ENCODE measurements at places on chromosomes 4 and X. TPM values are rescaled to one million over a fixed set of nuclear protein-coding genes. Genes with fewer than 3 reads are reported as not detected.

Gene EREG
- 0.66 TPM for total RNA-seq

DNA sequence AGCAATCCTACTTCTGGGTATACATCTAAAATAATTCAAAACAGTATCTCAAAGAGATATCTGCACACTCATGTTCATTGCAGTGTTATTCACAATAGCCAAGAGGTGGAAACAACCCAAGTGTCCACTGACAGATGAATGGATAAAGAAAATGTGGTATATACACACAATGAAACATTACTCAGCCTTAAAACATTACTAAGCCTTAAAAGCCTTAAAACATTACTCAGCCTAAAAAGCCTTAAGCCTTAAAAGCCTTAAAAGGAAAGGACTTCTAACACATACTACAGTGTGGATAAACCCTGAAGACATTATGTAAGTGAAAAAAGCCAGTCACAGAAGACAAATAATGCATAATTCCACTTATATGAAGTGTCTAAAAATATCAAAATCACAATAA lies 40.3 kb upstream of the TFDP3 start:
- no peak overlapping the region for H3K27ac ChIP-seq
- H3K27me3 ChIP-seq, result no peaks in the 10 kb centered on the region

Gene LIN54
- 9.7 TPM for total RNA-seq

GRCh38 chrX:39157006-39157405 lies 355.7 kb downstream of the MID1IP1 start:
- H3K27me3 ChIP-seq, result no peaks in the 10 kb centered on the region
- no peaks in the 10 kb centered on the region for H3K4me1 ChIP-seq
- no peak for DNase-seq
- no peak overlapping the region for H3K4me3 ChIP-seq

- no peak overlapping the region for H3K4me3 ChIP-seq
- H3K27ac ChIP-seq, result no peak overlapping the region
- DNase-seq, result no peak
- H3K4me1 ChIP-seq, result peaks cover 3% of the 10 kb centered on the region
- no peaks in the 10 kb centered on the region for H3K36me3 ChIP-seq
Observed at GRCh38 chrX:118545510-118545909, 49.9 kb downstream of the DOCK11 start.

Gene ATP10D
- total RNA-seq, result 57.4 TPM

Gene CSAG3
- total RNA-seq, result not detected

Gene BEND2
- not detected for total RNA-seq

DNA sequence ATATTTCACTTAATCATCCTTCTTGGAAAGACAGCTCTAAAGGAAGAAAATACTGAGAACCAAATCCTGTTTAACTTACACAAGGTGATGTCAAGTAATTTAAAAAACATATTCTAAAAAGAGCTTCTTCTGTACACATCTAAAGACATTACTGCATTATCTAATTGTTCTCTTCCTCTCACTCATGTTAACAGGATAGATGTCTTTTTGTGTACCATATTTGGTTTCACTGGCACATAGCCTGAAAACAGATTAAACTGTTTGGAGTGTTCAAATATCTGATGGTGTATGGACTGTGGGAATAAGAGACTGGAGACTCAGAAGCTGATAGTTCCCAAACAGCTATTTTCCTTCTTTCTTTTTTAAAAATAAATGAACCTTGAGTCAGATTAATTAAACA lies 213.3 kb upstream of the MAB21L2 start:
- no peaks in the 10 kb centered on the region for H3K36me3 ChIP-seq
- no peak overlapping the region for H3K4me3 ChIP-seq
- H3K27ac ChIP-seq, result no peak overlapping the region
- no peaks in the 10 kb centered on the region for H3K4me1 ChIP-seq

Gene MAGEE2
- 0.69 TPM for total RNA-seq

GRCh38 chr4:1590244-1590643 lies 93.9 kb downstream of the FAM53A start:
- H3K27me3 ChIP-seq, result no peaks in the 10 kb centered on the region
- H3K4me3 ChIP-seq, result no peak overlapping the region
- H3K27ac ChIP-seq, result no peak overlapping the region
- no peaks in the 10 kb centered on the region for H3K36me3 ChIP-seq
- peak; percentile 26 for DNase-seq

DNA sequence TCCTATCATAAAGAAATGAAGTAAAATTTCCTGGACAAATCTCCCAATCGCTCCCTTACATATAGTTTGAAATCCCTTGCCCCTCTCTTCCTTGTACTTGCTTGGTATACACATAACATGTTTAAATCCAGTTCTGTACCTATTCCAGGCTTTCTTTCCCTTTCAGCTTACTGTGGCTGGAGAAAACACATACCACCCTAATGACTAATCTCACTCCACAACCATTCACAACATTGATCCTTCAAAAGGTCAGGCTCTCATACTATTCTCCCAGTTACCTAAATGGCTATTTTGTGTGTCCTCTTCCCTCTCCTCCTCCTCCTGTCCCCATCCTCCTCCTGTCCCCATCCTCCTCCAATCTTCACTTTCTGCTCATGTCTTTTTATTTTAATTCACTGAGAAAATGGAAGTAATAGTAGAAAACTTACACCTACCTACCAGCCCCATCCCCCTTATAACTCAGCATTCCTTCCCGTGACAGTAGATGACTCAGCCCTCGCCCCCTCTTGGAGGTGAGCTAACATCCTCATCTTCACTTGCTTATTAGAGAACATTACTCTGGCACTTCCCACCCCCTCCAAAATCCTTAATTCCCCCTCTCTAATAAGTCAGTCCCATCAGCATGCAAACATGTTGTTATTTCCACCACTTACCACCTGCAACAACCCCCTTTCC lies 77.5 kb downstream of the IL15 start:
- no peak for DNase-seq
- H3K27me3 ChIP-seq, result no peaks in the 10 kb centered on the region
- no peak overlapping the region for H3K27ac ChIP-seq
- H3K4me3 ChIP-seq, result no peak overlapping the region
- no peaks in the 10 kb centered on the region for H3K36me3 ChIP-seq
- H3K4me1 ChIP-seq, result no peaks in the 10 kb centered on the region

GRCh38 chr4:26842911-26843310 lies 17.7 kb upstream of the STIM2 start:
- no peak overlapping the region for H3K4me3 ChIP-seq
- H3K27ac ChIP-seq, result no peak overlapping the region
- no peaks in the 10 kb centered on the region for H3K36me3 ChIP-seq
- no peak for DNase-seq

DNA sequence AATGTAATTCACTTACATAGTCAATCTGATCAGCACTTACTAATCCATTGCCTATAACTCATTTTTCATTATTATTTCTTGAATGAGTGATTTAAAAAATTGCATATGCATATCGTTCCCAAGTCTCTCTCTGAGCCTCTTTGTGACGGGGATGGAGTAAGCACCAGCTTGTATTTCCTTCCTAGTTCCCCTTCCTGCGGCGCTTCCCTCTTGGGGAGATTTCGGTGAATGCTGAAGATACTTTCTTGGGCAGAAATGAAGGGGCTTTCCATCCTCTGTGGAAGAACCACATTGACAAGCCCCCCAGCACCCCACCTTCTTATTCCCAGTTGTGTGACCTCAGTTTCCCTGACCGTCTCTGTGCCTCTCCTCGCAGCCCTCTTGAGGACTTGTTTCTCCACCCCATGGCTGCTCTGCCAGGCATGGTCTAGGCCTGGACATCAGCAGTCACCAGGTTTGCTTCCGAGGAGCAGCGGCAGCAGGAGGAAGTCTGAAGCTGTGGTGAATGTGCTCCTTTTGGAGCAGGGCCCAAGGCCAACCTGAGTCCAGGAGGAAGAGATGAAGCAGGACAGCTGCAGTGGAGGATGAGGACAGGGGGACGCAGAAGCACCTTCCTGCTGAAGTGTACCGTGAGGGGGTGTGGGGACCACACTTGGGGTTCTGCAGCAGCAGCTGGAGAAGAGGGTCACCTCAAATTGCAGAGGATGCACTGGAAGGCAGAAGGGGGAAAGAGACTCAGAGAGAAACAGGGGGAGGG lies 124.9 kb downstream of the IRF2 start:
- no peaks in the 10 kb centered on the region for H3K27me3 ChIP-seq
- H3K4me1 ChIP-seq, result no peaks in the 10 kb centered on the region
- H3K36me3 ChIP-seq, result no peaks in the 10 kb centered on the region
- DNase-seq, result no peak
- no peak overlapping the region for H3K4me3 ChIP-seq
- H3K27ac ChIP-seq, result no peak overlapping the region

DNA sequence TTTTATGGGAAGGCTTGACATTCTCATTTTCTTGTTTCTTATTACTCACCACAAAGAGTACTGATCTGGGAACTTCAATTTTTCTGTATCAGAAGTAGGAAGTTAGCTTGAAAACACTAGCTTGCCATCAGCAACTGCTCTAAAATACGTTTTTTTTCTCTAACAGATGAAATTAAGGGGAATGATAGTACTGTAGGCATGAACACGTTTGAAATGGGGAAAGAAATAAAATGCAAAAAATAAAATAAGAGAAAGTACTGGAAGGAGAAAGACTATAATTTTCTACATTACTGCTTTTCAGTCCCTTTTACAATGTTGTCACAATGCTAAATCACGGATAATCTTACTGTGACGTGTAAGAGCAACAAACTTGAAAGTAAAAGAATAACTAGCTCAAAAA lies 1.5 kb downstream of the RADX start:
- H3K27me3 ChIP-seq, result no peaks in the 10 kb centered on the region
- H3K36me3 ChIP-seq, result no peaks in the 10 kb centered on the region
- H3K27ac ChIP-seq, result no peak overlapping the region
- no peak overlapping the region for H3K4me3 ChIP-seq
- no peaks in the 10 kb centered on the region for H3K4me1 ChIP-seq

GRCh38 chrX:56232221-56233082 lies at the start of gene KLF8:
TSS of gene KLF8 (plus strand) at chrX:56232356. CDS start at chrX:56233335, 979 bp downstream.
- DNase-seq, result no peak
- no peaks in the 10 kb centered on the region for H3K4me1 ChIP-seq
- H3K27me3 ChIP-seq, result no peaks in the 10 kb centered on the region
- H3K36me3 ChIP-seq, result no peaks in the 10 kb centered on the region

DNA sequence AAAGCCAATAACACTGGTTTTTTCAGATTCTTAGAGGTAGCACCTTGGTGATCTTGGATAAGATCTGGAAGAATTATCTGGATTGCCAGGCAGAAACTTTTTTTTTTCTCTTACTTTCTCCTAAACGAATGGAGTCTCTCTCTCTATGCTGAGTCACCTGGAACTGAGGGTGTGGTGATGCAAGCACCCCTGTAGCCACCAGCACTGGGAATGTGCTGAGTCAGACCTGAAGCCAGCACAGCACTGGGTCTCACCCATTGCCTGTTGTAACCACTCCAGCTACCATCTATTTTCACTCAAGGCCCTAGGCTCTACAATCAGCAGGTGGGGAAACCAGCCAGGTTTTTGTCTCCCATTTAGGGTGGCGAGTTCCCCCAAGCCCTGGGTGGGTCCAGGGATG lies 923.8 kb downstream of the RAPGEF2 start:
- DNase-seq, result no peak
- H3K36me3 ChIP-seq, result no peaks in the 10 kb centered on the region
- H3K27me3 ChIP-seq, result no peaks in the 10 kb centered on the region
- no peak overlapping the region for H3K27ac ChIP-seq
- no peaks in the 10 kb centered on the region for H3K4me1 ChIP-seq

- no peak overlapping the region for H3K27ac ChIP-seq
- H3K27me3 ChIP-seq, result no peaks in the 10 kb centered on the region
- no peak overlapping the region for H3K4me3 ChIP-seq
Observed at GRCh38 chrX:146278381-146278780, 460.8 kb downstream of the SLITRK2 start.

- H3K36me3 ChIP-seq, result no peaks in the 10 kb centered on the region
- H3K27me3 ChIP-seq, result no peaks in the 10 kb centered on the region
- H3K4me1 ChIP-seq, result no peaks in the 10 kb centered on the region
Observed at GRCh38 chrX:153966841-153967535, 4.6 kb downstream of the HCFC1 start.

- H3K27me3 ChIP-seq, result no peaks in the 10 kb centered on the region
- peaks cover 4% of the 10 kb centered on the region for H3K4me1 ChIP-seq
- no peak for DNase-seq
- H3K27ac ChIP-seq, result no peak overlapping the region
Observed at GRCh38 chr4:159070742-159071141, 32.1 kb upstream of the RAPGEF2 start.

DNA sequence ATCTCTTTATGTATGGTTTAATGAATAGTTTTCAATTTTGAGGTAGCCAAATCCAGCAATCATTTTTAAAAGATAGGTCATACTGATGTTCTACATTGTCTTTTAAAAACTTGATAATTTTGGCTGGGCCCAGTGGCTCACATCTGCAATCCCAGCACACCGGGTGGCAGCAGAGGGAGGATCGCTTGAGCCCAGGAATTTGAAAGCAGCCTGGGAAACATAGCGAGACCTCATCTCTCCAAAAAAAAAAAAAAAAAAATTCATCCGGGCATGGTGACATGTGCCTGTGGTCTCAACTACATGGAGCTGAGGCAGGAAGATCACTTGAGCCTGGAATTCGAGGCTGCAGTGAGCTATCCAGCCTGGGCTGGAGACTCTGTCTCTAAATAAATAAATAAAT lies 419.8 kb downstream of the GALNTL6 start:
- no peaks in the 10 kb centered on the region for H3K36me3 ChIP-seq
- DNase-seq, result no peak
- no peaks in the 10 kb centered on the region for H3K27me3 ChIP-seq
- H3K27ac ChIP-seq, result no peak overlapping the region
- H3K4me1 ChIP-seq, result no peaks in the 10 kb centered on the region
- no peak overlapping the region for H3K4me3 ChIP-seq

GRCh38 chrX:73817393-73818199 lies 254.6 kb downstream of the CHIC1 start:
- H3K36me3 ChIP-seq, result no peaks in the 10 kb centered on the region
- H3K4me3 ChIP-seq, result no peak overlapping the region
- H3K27ac ChIP-seq, result no peak overlapping the region
- no peaks in the 10 kb centered on the region for H3K4me1 ChIP-seq
- DNase-seq, result no peak

- no peaks in the 10 kb centered on the region for H3K27me3 ChIP-seq
- H3K4me3 ChIP-seq, result peak overlapping the region; percentile 20
Observed at GRCh38 chrX:149830192-149830873, 48.6 kb downstream of the MAGEA9 start.

DNA sequence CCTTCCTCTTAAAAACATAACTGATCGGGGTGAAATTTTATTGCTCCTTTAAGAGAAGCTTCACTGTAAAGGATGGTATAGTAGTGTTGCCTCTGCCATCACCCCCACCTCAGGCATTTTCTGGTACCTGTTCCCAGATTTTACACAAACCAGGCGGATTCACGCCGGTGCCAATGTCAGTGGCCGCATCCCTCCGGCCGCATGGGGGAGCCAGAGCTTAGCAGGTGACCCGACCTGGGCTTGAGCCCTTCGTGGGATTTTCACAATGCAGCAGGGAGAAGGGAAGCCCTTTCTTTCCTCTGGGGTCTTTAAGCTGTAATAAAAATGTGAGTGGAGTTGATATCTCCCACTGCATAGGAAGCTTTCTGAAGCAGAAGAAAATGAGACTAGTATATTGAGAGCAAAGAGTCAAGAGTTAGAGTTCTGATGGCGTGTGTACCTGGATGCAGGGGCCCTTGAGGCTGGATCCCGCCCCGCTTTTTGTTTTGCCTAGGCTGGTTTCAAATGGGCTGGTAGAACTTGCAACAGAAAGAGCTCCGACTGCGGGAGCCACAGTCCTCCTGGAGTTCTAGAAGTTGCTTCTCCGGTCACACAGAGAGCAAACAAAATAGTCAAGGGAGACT lies 59.4 kb downstream of the POLR2B start:
- no peak overlapping the region for H3K4me3 ChIP-seq
- H3K4me1 ChIP-seq, result no peaks in the 10 kb centered on the region
- no peaks in the 10 kb centered on the region for H3K36me3 ChIP-seq
- peak; percentile 67 for DNase-seq
- H3K27me3 ChIP-seq, result no peaks in the 10 kb centered on the region

Measured in aorta (tissue), 5 donors.